Activated naive CD4-positive, alpha-beta T cell treated with anti-CD3 and anti-CD28 coated beads, Interleukin-2, amount 50 U/mL, for 16 hours (primary cell): ENCODE measurements at places on chromosomes 1 and 21.

DNA sequence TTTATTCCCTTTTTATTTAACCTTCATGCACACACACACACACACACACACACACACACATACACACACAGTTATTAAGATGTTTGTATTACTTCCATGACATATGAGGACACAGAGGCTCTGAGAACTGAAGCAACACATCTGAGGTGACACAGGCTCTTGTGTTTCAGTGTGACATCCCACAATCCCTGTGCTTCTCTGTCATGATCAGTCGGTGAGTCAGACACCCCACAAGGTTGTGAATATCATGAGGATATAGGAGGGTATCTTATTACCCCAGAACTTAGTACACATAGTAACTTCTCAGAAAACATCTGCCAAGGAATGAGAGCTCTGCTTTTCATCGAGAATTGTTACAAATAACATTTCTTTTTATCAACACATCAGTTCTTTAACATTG, 459.3 kb downstream of the PLPP3 start:
- DNase-seq, result no peak

- no peak for DNase-seq
These were observed 10.1 kb downstream of the YARS1 start for GRCh38 chr1:32806910-32807523.

- no peak for DNase-seq
These were observed 216.2 kb downstream of the PLPP3 start for GRCh38 chr1:56363007-56363770.

DNA sequence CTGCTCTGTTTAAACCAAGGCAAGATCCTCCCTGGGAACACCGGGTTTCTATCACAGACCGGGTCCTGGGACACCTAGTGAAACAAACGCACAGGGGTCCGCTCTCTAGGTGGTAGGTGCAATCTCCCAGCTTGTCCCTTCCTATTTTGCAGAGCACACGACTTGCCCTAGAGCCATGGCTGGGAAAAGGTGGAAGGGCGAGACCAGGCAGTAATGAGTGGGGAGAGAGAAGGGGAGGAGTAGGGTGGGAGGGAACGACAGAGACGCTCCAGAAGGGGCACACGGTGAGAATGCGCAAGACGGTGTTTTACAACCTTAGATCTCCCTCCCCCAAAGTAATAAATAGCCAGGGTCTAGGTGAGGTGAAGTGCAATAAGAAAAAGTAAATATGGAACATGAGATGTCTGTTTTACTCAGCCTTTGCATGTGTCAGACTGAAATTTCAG, 9.3 kb upstream of the ARHGAP29 start:
- no peak for DNase-seq

DNA sequence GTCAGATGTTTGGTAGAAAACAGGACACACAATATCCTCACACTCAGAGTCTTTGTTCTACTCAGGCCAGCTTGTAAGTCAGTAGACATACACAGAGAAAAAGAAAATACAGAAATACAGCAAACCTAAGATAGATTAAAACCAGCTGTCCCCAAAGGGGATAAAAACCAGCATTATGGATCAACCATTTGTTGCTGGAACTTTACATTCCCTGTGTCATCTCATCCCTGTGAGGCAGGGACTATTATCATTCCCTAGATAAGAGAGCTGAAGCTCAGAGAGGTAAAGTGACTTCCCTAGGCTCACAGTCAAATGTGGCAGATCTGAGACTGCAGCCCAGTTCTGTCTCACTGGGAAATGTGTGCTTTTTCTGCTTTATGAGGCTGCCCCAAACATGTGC, 80.7 kb downstream of the DMRTA2 start:
- no peak for DNase-seq

DNA sequence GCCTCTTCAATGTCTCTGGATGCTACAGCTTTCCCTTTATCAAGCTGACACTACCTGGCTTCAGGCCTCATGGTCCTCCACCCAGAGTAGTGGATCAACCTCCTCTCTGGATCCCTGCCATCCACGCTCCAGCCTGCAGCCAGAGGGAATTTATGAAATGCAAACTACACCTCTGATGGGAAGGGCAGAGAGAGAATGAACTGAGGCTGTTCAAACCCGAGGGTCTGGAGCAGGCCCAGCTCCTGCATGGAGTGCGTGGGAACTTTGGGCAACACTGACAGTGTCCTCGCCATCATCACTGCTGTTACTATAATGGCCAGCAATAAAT, 157.8 kb downstream of the TRABD2B start:
- DNase-seq, result no peak

GRCh38 chr1:50346621-50347020, 76.6 kb downstream of the DMRTA2 start:
- DNase-seq, result no peak

- DNase-seq, result peak; percentile 31
These were observed 1.1 kb downstream of the LAMB3 start for GRCh38 chr1:209651138-209651587.

- no peak for DNase-seq
These were observed 218.8 kb downstream of the NTNG1 start for GRCh38 chr1:107359472-107360241.

GRCh38 chr1:233368106-233368788, 40.7 kb downstream of the MAP3K21 start:
- DNase-seq, result no peak

GRCh38 chr1:117128323-117129079, 7.0 kb upstream of the TRIM45 start:
- no peak for DNase-seq
